ENCODE measurements at places on chromosomes 16 and 17.

DNA sequence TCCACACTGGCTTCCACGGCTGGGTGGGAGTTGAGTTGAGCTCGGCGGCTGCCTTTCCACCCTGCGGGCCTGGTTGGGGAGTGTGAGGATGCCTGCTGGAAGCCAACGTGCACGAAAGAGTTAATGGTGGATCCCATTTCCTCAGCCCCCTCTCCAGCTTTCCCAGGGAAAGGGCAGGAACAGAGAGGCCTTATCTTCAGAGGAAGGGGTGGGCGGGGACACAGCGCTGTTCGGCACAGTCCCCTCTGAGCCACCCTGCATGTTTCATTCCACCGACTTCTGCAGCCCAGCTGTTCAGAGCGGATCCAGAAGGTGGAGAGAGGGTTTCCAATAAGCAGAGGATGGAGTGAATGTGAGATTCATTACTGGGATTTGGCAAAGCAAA is 295.3 kb downstream of the SEC14L1 start:
- no peak for DNase-seq

DNA sequence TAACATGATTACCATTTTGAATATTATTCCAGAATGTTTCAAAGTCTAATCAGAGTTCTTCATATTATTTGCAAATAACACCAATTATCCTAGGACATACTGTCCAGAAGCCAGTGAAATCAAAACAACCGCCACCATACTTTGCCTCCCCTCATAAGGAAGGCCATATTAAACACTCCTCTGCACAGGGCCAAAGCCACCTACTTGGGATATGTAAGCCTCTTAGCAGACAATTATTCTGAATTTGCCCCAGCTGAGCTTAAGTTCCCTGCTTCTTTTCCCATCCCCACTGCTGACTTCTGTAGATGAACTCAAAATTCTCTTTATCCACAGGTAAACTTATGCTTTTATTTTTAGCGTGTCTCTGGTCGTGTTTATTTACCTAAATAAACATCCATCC is 374.0 kb downstream of the KIF2B start:
- DNase-seq: no peak

GRCh38 chr16:84594725-84595038 is 23.2 kb downstream of the COTL1 start:
- no peak for DNase-seq

GRCh38 chr16:11583166-11583565 is 3.6 kb downstream of the LITAF start:
- no peak for DNase-seq

GRCh38 chr17:81570964-81571363 is 18.8 kb upstream of the FAAP100 start:
- no peak for DNase-seq

GRCh38 chr16:30786115-30786935 is 680 bp downstream of the ZNF629 start:
- no peak for DNase-seq

GRCh38 chr16:88701581-88702370 is 4.4 kb downstream of the RNF166 start:
- DNase-seq: no peak

DNA sequence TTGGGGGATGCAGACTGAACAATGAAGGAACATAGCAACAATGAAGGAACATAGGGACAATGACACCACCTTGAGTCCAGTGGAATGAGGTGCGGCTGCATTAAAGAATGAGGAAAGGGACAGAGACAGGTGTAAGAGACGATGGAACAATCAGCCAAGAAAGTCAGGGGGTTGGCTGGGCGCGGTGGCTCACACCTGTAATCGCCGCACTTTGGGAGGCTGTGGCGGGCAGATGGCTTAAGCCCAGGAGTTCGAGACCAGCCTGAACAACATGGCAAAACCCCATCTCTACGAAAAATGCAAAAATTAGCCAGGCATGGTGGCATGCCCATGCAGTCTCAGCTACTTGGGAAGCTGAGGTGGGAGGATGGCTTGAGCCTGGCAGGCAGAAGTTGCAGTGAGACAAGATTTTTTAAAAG is 13.6 kb upstream of the CBFB start:
- DNase-seq: no peak

DNA sequence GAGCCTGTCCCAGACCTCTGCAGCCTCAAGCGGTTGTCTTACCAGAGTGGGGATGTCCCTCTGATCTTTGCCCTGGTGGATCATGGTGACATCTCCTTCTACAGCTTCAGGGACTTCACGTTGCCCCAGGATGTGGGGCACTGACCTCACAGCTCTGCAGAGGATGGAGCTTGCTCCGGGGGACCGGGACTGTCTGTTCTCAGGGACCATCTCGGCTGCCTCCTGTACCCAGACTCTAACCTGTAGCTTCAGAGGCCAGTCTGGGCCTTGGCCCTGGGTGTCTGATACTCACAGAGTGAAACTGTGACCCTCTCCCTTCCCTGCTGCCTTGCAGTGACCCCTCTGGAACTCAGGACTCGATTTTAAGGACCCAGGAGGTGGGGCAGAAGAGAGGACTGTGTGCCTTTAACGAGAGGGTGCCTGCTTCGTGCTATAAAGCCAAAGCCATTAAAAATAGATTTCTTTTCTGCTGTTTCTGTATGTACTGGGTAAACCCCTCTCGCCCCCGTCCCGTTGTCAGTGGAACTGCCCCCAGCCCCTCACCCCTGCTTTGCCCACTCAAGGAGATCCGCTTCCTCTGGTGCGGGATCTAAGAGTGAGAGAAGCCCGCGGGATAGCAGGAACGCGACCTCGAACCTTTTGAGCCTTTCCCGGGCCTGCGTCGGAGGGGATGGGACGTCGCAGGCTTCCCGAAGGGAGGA is 1.1 kb upstream of the LLGL2 start:
- DNase-seq: no peak

DNA sequence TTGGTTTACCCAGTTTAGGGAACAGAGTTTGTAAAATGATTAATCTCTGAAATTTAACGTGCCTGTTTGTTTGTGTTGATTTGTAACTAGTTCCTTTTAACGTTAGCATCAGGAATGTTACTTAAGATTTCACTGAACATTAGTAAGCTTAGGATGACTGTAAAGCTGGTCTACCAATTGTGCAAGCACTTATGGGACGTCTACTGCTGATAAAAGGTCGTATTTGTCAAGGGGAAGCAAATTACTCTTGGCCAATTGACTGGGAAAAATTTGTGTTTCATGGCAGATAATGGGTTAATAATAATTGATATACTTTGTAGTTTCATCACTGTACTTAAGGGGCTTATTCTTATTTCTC is 11.8 kb downstream of the METTL9 start:
- no peak for DNase-seq

GRCh38 chr17:79001190-79002020 is 8.2 kb downstream of the CANT1 start:
- DNase-seq: no peak

DNA sequence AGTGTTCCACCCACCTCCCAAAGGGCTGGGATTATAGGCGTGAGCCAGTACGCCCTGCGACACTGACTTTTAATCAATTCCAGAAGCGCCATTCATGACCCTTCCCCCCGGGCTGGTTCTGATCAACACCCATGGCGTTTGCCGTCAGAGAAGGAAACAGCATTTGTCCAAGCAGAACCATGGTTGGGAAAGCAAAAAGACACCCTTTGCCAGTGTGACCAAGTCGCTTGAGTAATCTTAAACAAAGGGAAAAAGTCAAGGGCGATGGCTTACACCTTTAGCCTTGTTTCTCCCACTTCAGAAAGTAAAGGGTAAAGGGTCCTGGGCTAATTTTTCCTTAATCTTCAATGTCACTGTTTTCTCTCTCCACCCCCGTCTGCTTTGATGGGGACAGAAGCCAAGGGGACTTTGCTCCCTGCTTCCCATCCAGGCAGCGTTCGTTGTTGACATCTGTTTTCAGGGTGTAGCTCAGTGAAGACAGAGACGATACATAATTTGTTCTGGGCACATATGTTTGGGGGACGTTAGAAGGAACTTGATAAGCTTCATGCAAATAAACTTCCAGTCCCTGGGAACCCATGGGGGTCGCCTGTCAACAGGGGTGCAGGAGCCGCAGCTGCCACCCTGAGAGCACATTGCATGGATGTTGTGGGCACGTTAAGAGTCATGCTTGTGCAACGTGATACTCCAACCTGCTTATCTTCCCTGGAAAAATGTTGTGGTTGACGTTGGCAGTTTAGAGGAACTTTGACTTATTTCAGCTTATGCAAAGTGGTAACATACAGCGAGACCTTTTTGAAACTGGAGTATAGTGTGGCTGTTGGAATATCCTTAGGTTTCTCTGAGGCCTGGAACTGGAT is 50.6 kb upstream of the TANGO6 start:
- DNase-seq: no peak

GRCh38 chr16:3174618-3175148 is 13.3 kb upstream of the OR1F1 start:
- DNase-seq: no peak

- DNase-seq: no peak
These were observed 8.5 kb downstream of the GJD3 start for GRCh38 chr17:40355804-40356758.

DNA sequence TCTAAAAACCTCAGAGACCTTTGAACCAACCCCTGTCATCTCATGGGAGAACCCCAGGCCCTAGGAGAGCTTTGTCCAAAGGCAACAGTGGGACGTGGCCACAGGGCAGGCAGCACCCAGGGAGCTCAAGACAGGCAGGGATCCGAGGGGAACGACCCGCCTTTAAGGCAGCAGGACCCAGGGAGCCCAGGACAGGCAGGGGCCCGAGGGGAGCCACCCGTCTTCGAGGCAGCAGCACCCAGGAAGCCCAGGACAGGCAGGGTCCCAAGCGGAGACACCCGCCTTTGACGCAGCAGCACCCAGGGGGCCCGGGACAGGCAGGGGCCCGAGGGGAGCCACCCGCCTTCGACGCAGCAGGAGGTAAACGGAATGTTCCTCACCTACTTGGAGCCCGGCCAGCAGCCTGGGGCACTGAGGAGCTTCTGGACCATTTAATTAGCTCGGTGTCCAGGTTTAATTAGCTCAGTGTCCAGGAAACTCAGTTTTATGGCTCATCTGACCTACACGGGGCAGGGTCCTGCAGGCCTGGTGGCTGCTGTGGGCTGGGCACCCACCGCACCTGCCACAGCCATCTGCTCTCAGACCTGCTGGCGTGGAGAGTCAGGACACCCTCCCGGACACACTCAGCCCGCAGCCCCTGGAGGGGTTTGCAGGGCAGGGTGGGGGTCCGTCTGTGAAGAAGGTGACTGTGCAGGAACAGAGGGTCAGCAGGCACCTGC is 24.4 kb downstream of the PIEZO1 start:
- DNase-seq: no peak

DNA sequence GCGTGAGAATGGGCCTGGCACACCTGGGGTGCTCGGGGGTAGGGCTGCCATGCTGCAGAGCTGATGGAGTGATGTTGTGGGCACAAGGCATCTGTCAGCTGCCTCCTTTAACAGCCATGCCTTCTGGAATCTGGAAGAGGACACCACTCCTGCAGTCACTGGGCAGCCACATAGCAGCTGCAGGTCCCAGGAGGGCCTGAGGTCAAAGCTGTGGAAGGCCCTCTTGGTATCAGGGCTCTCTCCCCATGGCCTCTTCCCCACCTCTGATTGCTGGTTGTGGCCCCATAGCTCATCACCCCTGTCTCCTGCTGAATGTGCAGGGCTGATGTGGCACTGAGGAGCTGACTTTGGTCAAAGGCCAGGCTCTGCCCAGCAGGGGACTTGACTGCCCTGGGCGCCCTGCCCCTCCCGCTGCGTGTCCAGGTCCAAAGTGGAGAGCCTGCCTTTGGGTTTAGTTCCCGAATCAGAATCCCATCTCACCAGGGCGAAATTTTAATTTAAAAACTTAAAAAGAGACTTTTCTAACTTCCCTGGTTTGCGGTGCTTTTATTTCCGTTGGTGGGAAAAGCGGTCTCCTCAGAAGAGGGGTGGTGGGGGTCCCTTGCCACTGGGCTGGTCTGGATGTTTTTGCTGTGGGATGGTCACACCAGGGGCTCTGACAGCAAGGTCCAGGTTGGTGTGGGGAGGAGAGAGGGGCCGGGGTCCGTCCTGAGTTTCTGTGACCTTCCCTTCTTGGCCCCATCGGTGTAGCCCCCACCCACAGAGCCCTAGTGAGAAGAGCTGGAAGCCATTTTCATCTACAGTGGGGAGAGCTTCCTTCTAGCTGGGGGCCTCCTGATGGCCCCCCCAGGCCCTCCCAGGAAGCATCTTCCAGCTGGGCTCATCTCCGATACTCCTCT is 5.9 kb downstream of the UBALD2 start:
- DNase-seq: no peak

- no peak for DNase-seq
These were observed 358.3 kb upstream of the SOX9 start for GRCh38 chr17:71762526-71762925.

DNA sequence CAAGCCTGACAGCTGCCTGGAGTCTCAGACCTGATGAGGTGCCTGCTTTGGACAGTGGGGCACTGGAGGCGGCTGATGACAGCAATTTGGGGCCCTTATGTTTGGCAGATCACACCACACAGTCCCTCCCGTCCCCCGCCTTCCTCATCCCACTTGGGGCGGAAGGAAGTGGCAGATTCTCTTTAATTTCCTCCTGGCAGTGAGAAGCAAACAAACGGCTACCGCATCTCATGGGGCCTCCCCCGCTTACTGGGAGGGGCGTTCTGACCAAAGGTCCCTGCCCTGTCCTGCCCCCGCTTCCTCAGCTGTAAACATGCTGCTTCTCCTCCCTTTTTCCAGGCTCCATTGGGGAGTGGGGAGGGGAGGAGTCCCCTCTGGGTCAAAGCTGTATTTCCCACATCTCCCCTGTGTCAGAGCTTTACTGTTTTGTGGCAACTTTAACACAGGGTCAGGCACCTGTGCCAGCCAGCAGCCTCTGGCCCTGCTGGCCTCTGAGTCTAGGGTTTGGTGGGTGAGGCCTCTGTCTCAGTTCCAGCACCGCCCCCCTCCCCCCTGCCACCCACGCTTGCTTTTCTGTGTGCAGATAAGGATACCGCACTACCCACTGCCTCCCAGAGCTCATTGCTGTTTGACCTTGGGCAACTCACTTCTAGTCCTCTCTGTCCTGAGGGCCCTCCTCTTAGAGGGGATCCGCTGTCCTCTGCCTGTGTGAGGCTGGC is 5.4 kb upstream of the NFATC3 start:
- peak; percentile 76 for DNase-seq

DNA sequence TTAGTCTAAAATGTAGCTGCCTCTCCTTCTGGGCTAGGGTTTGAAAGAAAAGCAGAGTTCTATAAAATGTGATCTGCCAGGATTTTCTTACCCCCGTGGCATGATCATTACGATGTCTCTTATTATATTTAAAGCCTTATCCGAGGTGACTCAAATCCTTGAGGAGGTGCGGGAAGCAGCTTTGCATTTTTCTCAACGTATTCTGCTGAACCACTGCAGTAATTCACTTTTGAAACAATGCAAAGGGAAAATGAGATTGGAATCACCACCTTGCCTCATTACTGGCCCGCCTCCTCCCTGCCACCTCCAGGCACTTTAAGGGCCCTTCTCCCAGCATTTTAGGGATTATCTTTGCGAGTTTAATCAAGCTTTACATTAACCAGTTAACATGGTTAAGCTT is 9.7 kb upstream of the NOG start:
- no peak for DNase-seq

DNA sequence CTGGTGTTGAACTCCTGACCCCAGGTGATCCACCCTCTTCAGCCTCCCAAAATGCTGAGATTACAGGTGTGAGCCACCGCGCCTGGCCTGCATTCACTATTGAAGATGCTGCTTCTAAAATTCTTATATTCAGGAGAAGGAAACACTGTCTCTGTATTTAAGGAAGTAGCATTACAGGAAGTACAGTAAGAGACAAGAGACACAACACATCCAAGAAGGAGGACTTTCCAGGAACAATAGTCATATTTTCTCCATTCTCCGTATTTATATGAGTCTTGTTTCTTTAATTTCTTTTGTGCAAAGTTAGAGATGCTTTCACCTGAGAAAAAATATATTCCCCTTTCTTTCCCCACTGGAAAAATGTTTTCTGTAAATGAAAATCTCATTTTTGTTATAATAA is 18.3 kb upstream of the ABCA3 start:
- no peak for DNase-seq

- peak; percentile 39 for DNase-seq
These were observed 40.5 kb upstream of the ATP2A3 start for GRCh38 chr17:4004517-4005295.

Measured in activated CD4-positive, alpha-beta T cell treated with anti-CD3 and anti-CD28 coated beads for 4 hours (primary cell).